ENCODE measurements at places on chromosomes 2 and 18.

DNA sequence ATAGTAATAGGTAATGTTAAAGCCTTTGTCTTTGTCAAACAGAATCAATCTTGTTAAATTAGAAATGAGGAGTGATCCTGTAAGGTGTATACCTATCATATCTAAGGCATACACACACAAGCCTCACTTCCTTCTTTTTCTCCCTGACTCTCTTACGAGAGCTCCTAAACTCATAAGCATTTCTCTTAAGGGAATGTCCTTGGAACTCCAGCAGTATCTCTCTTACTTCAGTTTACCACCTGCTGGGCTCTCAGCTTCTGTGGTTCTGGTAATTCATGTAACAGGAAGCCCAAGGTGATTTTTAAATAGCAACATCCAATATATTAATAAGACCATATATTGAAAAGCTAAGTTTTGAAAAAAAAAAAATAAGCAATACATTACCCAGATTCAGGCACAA lies 85.9 kb downstream of the UBE2E3 start:
- DNase-seq: no peak

DNA sequence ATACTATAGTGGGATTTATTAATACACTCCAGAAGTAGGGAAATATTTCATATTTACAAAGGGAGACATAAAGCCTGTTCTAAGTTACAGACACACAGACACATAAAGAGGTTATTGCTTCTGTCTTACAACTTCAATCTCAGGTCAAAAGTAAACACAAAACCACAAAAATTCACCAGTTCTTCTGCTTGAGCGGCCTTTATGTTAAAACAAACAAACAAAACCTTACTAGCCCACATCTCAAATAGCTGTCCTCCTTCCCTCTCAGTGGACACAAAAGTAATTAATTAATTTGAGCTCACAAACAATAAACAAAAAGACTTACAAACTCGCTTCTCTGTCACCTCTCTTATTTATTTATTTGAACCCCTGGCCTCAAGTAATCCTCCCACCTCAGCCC lies 1.5 kb upstream of the ASNSD1 start:
- DNase-seq: no peak

DNA sequence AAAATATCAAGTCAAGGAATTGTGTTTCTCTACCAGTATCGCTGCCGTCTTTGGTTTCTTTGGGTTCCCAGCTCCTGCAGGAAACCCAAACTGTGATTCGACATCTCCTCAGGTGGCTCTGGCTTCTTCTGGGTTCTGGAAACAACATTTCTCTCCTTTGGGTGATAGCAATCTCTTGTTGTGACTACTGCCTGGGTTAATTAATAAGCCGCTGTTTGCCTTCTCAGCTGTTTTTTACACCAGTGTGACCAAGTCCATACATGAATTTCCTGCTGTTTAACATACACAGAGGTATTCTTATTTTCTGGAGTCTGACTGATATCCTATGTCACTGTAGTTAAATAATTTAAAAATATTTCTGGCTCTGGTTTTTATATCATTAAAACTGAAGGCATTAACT lies 112.5 kb upstream of the DCC start:
- DNase-seq: no peak

DNA sequence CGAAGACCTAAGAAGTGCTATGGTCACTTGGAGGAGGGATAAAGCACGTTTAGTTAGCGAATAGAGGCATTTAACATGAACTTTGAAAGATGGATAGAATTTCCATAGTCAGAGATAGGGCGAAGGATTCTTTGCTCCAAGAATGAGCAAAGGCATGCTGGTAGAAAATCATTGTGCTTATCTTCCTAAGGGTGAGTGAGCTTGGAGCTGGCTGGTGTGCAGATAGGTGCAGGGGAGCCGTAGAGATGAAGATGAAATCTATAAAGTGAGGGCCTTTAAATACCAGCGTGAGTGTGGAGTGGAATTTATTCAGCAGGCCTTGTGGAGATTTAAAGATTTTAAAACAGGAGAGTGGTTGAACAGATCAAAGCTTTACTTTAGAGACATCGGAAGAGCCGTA lies 1.6 kb downstream of the HRH4 start:
- DNase-seq: no peak

- no peak for DNase-seq
Measured at GRCh38 chr18:49546719-49547273, 15.1 kb upstream of the LIPG start.

DNA sequence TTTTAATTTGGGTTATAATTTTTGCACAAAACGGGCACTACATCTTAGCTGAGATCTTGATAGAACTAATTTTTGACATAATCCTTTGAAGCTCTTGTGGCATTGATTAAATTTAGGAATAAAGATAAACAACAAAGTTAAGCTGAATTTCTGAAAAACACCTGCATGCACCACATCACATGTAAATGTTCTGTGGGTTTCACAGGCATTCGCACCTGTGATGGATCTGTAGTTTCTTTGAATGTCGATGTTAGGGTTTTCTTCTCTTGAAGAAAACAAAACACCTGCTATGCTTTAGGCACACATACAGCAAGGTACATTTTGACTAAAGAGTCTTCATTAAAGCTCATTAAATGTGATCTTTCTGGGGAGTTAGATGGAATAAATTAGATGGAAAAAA lies 60.3 kb downstream of the RPIA start:
- DNase-seq: no peak

DNA sequence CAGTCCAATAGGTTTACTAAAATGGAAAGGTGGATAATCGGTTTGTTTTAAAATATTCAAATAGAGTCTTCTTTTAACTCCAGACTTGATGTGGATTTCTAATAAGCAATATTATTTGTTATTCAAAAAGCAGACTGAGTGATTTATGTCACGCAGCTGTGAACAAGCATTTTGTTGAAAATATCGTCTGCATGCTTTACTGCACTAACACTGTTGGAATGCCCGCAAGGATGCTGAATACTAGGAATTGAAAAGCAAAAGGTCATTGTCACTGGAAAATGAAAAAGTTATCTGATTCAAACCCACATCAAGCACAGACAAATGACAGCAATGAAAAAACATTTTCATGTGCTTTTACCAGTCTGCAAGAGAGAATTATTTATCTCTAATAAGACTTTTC lies 31.1 kb downstream of the CHN1 start:
- DNase-seq: no peak

DNA sequence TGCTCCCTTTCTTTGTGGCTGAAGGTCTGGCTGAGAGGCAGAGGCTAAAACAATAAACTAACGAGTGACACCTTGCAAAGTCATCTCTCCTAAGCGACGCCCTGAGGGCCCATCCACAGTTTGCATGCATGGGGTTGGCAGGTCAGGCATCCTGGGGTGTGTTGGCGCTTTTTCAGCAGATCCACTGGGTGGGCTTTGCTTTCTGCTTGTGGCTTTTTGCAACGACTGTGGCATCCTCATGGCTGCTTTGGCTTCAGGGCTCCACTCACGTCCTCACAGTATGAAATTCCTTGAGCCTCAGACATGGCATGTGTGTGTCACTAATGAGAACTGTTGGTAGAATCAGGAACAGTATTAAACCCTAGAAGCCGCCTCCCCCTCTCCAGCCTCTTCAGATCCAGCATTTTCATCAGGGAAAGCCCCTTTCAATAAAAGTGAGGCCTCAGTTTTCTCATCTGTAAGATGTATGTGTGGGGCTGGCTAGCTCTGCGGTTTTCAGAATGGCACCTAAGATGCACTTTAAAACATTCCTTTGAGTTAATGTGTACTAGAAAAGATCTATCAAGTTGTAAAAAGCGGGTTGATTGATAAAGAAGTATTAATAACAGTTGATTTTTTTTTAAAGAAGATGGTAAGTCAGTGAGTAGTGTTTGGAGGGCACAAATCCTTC lies 72.5 kb downstream of the SH3BP4 start:
- DNase-seq: no peak

DNA sequence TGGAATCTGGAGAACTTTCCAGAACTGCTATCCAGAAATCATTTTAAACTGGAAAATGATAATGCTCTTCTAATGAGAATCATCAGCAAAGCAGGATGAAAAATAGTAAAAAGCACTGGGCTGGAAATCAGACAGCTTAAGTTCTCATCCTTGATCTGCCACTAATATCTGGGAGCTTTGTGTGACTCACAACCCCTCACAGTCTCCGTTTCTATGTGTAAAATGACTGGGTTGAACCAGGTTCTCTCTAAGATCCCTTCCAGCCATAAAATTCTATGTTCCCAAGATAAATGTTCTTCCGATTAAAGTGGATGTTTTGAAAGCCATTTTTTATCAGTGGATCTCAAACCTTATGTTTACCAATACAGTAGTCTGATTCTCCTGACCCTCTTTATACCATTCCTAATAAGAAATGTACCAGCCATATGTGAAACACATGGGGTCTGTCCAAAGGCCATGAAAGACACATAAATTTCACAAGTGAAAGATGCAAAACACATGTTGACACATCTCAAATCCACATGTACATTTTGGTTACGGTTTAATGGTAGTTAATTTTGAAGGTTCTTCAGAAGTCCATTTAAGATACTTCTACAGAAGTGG lies 188.8 kb downstream of the EN1 start:
- DNase-seq: no peak

GRCh38 chr2:180559771-180560170 lies 420.6 kb upstream of the UBE2E3 start:
- no peak for DNase-seq

GRCh38 chr18:45653090-45653489 lies 37.8 kb downstream of the SLC14A2 start:
- no peak for DNase-seq

- DNase-seq: no peak
Measured at GRCh38 chr2:224777559-224777930, 61.4 kb upstream of the CCDC195 start.

DNA sequence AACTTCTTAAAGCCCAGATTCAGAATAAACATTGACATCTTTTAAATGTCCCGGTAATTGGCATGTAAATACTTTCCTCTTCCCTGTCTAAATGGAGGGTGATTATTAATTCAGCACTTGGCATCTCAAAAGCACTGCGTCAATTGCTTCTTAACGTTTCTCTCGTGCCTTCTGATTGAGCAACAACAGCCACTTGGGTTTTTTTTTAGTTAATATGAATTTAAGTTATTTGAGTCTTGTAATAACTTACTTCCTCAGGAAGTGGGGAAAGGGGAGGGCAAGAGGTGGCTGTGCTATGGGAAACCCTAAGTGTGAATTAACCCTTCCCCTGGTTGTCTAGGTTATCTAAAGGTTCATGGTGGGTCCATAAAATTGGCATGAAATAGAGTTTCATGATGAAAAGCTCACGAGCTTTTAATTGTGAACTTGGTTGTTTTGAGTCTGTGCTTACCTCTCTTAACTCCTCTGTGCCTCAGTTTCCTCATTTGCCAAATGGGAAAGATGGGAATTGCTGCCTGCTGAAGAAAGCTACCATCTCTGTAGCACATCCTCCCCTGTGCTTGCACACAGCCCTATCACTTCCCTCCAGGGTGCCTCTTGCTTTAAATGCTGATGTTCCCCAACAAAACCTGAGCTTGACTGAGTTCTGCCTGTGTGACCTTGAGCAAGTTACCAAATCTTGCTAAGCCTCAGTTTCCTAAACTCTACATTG lies 126.3 kb upstream of the BCL2L11 start:
- no peak for DNase-seq

DNA sequence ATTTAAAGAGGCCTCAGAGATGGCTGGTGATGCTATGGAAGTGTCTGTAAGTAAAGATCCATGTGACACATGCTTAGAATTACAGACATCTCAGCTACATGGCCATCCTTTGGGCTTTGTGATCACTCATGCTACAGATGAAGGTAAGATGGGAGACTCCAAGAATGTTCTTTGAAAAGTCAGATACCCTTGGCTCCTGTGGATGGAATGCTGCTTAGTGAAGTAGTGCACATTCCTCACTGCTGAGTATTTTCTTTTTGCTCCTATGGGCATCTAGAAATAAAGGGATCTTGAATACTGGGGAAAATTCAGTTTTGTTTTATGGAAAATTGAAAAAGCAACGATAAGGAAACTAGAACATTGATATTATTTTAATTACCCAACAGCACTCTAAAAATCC lies 55.2 kb upstream of the REV1 start:
- no peak for DNase-seq

GRCh38 chr2:53018825-53019425 lies 748.7 kb upstream of the CHAC2 start:
- DNase-seq: no peak

GRCh38 chr2:210633699-210634098 lies 77.3 kb downstream of the CPS1 start:
- no peak for DNase-seq

- DNase-seq: no peak
Measured at GRCh38 chr18:581096-581495, 916 bp downstream of the CETN1 start.

DNA sequence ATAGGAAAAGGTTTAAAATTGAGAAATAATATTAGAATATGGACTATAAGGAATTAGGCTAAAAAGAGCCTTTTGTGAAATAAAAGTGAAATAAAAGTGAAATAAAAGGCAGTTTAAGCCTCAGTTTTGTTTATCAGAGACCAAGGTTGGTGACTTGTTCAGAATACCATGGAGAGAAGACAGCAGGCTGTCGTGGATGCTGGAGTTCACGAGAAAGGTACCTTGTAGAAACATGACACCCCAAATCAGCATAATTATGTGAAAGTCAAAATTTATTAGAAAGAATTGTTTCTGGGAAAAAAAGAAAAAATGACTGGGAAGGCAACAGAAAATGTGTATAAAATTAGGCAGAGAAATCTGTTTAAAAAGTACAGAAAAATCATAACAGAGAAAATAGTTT lies 46.5 kb upstream of the SPAG16 start:
- no peak for DNase-seq

GRCh38 chr2:19711470-19712372 lies 190.1 kb downstream of the TTC32 start:
- DNase-seq: no peak

DNA sequence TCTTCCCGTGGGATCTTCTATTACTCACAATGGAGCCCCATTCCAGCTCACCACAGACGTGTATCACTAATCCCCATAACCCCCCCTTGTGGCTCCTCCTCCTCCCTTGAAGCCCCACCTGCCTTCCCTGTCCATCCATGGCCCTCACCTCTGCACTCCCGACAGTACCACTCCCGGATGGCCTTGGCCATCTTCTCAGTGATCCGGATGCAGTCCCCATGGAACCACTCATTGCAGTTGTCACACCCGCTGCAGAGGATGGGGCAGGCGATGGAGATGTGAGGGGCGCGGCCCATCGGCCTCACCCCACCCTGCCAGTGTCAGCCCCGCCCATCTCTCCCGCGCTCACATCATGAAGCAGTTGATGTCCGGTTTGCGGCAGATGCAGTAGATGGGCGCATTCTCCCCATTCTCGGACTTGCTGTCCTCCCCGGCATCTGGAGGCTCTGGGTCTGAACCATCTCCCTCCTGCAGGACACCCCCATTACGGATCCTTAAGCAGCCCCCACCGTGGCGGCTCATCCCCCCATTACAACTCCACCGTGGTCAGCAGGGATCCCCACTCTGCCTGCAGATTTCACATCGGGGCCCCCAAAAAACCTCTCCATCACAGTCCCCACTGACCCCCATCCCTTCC lies 983 bp downstream of the CXXC1 start:
- no peak for DNase-seq

GRCh38 chr2:214577769-214578168 lies 166.9 kb downstream of the VWC2L start:
- no peak for DNase-seq

GRCh38 chr2:46200100-46200690 lies 97.0 kb upstream of the EPAS1 start:
- DNase-seq: no peak

All from stimulated activated CD8-positive, alpha-beta memory T cell treated with anti-CD3 and anti-CD28 coated beads, Interleukin-12 subunit alpha, Interleukin-12 subunit beta, amount 100 ng/mL, for 4 hours (primary cell).